ENCODE measurements at places on chromosomes 1 and 21. TPM values are rescaled to one million over a fixed set of nuclear protein-coding genes. Genes with fewer than 3 reads are reported as not detected.

DNA sequence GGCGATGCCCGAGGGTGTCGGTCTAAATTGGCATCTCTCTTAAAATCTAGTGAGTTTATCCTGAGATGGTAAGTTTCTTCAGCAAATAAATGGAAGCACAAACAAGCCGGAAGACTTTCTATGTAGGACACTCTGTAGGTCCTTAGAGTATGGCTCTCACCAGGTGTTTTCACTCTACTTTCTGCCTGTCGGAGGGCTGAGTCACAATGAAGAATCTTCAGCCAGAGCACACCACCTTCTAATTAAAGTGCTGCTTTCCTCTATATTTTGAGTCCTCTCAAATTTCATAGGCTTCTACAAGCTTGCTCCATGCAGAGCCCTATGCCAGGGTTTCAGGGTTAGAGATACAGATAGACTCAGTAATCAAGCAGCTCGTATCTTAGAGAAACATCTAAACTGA is 27.1 kb downstream of the KCNK1 start:
- DNase-seq: no peak

DNA sequence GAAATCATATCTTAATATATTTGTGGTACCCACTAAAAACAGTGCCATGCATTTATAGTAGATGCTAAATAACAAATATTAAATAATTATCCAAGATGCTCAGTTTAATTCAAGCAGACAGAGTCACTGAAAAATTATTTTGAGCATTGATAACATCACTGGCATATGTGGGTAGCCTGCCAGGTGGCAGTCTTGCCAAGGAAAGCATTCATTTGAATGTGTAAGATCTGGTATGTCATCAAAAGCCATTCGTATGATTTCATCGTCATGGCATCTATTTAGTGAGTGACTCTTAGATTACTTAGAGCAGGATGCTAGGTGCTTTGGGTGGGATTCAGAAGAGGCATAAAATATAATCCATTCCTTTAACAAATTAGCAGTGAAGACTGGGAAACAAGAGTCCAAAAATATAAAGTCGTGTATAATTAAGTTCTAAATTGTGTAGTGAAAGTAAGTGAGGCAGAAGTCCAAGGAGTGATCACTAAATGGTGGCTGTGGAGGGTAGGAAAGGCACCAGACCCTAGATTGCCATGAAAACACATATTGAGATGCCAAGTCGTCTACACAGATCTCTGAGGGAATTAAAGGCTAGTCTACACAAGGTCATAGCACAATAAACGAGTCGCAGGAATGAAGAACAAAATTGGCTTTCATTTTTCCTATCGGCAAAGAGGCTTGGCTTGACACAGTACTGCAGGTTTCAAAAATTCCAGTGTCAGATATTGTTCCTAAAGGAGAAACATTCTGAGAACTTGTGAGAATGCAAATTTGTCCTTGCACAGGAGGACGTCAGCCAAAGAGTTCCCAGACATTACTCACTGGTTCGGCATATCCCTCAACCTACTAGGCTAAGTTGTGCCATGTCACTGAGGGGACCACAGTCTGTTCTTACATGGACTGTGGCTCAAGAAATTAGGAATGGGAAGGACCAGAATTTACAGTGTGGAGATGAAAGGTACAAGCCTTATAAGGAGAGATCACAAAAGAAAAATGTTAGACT is 130.8 kb downstream of the LYPLAL1 start:
- no peak for DNase-seq

- peak; percentile 23 for DNase-seq
These were observed 46.1 kb downstream of the ACKR1 start for GRCh38 chr1:159250638-159251216.

GRCh38 chr1:89578151-89578550 is 53.5 kb downstream of the LRRC8B start:
- no peak for DNase-seq

DNA sequence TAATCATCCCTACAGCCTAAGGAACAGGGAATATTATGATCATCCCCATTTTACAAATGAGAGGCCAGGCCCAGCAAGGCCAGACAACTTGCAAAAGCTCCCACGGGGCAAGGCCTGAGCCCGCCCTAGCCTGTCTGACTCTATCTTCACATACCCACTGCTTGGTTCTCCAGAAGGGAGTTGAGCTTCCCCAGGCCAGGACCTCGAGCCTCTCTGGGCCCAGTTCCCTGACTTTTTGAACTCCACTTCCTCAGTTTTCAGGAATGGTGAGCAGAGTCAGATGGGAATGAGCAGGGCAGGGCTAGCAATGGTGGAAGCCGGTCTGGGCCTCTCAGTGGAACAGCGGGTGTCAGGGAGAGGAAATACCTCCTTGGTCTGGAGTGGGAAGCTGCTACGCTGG is 39.3 kb downstream of the CACNA1S start:
- no peak for DNase-seq

GRCh38 chr1:183301239-183301638 is 115.2 kb downstream of the LAMC2 start:
- no peak for DNase-seq

DNA sequence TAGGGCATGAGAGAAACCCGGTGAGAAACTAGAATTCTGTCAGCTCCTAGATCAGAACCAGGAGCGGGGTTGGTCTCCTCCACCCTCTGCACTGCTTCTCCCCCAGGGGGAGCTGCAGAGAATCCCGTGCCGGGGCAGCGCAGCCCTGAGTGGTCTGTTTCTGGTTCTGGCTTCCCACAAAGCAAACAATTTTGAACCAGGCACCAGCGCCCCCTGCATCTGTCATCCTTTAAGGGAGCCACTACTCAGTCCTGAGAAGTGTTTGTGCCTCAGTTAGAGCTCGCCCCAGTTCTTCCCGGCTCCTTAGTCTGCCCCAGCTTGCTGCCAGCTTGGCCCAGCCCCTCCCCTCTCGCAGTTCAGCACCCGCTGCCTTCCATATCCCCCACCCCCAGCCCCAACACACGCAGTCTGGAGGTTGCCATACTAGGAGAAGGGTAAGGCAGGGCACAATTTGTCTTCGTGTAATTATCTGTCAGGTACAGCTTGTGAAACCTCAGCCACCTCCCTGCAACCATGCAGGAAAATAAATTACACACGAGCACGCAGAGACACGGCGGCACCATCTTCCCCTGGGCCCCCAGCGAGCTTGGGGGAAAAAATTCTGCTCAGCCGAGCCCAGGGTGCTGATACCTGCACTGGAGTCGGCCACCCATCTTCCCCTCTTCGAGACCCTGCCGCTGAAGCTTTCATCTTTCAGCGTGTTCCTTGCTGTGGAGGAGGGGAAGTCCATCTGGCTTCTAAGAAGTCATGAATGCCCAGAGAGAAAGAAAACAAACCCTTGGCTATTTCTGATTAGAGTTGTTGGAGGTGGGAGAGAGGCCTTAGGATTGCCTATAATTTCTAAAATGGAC is 62.6 kb upstream of the CD1D start:
- DNase-seq: peak; percentile 87

DNA sequence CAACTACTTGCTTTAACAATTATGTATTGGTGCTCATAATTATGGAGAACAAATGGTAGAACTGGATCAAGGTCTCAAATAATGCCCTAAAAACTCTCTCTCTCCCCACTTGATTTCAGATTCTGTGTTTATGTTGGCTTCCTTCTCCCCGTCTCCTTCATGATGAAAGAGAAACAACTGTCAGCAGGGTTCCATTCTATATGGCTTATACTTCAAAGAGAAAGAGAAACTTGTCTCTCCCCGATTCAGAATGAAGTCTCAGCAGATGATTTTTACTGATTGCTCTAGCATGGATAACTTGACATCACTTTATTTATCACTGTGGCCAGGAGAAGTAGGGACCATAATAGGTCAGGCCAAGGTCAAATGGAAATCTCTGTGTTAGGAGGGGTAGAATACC is 575.6 kb downstream of the AGBL4 start:
- no peak for DNase-seq

DNA sequence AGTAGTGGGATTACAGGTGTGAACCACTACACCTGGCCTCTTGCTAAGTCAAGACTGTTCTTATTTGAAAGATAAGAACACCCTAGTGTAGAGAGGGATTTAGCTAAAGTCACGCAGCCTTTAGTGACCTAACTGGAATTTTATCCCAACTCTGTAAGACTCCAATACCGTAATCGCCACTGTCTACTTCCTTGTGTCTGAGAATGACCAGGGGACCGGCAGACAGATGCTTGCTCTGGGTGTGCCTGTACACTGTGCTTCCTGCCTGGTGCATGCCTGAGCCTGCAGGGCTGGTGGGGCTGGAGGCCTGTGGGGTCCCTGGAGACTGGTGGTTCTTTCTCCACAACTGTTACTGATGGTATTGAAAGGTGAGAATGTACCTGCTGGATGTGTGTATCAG is 15.3 kb downstream of the MFSD2A start:
- no peak for DNase-seq

- no peak for DNase-seq
These were observed 1.2 kb downstream of the ACBD3 start for GRCh38 chr1:226185141-226186036.

GRCh38 chr1:115577513-115577912 is 64.3 kb upstream of the VANGL1 start:
- no peak for DNase-seq

DNA sequence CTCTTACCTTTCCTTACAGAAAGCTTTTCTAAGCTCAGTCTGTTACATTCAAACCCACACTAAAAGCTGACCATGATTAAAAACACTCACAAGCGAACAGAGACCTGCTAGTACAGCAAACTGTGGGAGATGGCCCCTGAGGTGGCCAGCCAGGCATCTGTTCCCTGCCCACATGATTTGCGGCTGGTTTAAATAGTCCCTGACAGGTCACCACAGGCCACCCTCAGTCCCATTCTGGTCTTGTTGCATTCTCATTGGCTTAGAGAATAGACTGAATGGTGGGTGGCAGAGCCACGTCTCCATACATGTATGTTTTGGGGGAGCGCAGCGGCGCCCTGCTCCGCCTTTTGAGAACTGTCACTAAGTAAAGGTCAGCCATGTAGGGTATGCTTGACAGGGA is 2.3 kb upstream of the ACTA1 start:
- no peak for DNase-seq

- DNase-seq: peak; percentile 24
These were observed 4.0 kb downstream of the CDKN2C start for GRCh38 chr1:50973875-50974617.

DNA sequence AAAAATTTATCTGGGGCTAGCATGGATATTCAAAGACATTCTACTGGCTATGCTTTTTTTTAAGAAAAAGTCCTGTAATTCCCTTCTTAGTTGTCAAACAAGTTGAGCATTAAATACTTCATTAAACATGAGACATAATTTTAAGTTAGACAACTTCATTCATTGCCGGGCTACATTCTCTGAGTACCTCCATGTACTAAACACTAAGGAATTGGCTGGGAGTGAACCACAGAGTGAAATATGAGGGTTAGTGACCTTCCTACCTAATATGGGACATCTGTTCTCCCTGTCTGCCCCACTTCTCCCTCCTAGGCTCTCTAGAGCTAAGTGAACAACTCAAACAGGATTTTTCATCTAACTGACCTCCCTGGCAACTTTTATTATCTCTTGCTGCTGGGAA is 370.4 kb downstream of the VAV3 start:
- DNase-seq: no peak

DNA sequence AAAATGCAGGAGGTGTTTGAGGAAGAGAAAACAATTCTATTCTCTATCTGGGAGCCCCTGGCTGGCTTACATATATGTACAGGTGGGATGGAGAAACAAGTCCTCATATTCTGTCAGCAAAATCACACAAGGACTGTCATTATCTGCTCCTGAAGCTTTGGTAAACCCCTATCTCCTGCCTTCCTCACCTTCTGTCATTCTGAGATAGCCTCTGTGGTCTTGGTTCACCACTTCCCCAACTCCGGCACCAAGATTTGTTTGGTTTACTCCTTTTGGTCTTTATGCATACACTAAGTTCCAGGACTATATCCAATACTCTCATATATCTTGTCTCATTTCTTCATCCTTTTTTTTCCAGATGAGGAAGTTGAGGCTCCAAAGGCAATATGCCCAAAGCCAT is 551.1 kb downstream of the PLPP3 start:
- DNase-seq: no peak

DNA sequence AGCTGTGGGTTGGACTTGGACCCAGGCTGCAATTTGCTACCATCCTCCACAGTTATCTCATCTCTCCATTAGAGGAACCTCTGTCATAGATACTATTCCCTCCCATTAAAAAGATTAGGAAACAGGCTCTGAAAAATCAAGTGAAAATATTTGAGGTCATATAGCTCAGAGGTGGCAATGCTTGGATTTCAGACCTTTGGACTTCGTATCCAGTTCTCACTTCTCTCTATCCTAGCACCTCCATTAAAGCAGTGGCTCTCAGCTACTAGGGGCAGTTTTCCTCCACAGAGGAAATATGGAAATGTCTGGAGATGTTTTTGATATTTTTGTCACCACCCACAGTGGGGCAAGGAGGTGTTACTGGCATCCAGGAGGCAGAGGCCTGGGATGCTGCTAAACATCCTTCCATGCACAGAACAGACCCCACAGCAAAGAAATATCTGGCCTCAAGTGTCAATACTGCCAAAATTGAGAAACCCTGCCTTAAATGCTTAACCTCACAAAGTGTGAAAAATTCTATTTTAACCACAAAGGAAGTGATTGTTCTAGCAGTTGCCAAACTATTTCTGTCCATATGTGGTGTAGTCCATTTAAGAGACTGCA is 54.1 kb downstream of the C8A start:
- DNase-seq: no peak

GRCh38 chr1:220217383-220217988 is 54.8 kb downstream of the RAB3GAP2 start:
- DNase-seq: no peak

GRCh38 chr1:194081444-194081843 is 895.0 kb upstream of the B3GALT2 start:
- no peak for DNase-seq

DNA sequence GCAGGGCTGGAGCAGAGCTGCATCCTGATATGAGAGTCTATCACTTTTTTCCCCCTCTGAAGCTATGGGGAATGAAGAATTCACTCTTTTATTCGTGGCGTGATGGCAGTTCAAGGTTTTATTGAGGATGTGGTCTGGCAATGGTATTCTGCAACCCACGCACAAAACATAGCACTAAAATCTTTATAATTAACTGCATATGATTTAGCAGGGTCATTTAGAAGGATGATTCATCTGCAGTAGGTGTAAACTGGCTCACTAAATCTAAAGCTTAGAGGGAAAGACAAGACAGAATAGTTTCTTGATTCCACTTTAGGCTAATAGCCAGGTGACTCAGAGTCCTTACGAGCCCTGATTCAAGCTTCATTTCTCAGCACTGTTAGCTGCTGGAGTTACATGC is 25.0 kb upstream of the CHRM3 start:
- DNase-seq: no peak

DNA sequence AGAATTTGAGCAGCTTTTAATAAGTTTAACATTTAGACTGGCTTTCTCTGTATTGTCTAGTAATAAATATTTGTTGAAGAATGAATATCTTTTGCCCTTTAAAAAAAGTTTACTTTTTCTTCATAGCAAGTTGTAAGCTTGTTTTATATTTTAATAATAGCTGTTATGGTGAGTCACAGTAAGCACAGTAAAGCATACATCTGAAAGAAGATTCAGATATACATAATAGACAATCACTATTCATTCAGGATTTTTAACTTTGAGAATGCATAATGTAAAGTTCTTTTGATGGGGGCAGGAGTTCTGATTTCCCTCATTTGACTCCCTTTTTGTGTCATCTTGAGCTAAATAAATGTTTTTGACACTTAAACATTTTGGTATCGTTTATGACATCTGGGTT is 66.0 kb downstream of the ZMYM4 start:
- no peak for DNase-seq

The PLEKHO1 gene
- 23.3 TPM for total RNA-seq

The ADAMTS5 gene
- total RNA-seq: 0.64 TPM

The SMG5 gene
- 87.7 TPM for total RNA-seq

The ATAD3C gene
- total RNA-seq: 0.94 TPM

The DPYD gene
- total RNA-seq: 0.37 TPM

The EDEM3 gene
- total RNA-seq: 10.6 TPM

The SNRNP40 gene
- total RNA-seq: 103 TPM

The IQCC gene
- total RNA-seq: 4.6 TPM

All from WTC11 (cell line).